Vagina (tissue), 2 donors: ENCODE measurements at places on chromosomes 2 and 18. TPM values are rescaled to one million over a fixed set of nuclear protein-coding genes. Genes with fewer than 3 reads are reported as not detected.

The TIGD1 gene
- 1.2 TPM for total RNA-seq

DNA sequence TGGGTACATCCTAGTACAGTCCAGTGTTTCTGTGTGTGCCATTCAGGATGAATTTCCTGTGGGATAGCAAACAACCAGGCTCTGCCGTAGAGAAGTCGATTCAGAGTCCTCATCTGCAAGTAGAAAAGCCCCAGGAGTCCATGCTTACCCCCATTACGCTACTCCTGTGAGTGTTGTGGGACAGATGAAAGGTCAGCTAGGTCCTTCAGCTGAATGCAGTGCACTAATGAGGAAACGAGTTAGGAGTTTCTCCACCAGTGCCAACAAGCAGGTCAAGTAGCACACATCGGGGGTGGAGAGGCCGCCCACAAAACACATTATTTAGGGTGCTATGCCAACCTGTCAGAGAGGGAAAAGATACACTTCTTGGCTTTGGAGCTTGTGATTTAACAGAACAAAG is 2.5 kb upstream of the GPR39 start:
- peak; percentile 64 for DNase-seq

- no peak for DNase-seq
Observed at GRCh38 chr2:224111576-224111975, 72.5 kb upstream of the SERPINE2 start.

GRCh38 chr2:46257476-46257875 is 39.7 kb upstream of the EPAS1 start:
- DNase-seq = no peak

GRCh38 chr2:39139511-39140237 is 18.8 kb upstream of the SOS1 start:
- no peak for DNase-seq

DNA sequence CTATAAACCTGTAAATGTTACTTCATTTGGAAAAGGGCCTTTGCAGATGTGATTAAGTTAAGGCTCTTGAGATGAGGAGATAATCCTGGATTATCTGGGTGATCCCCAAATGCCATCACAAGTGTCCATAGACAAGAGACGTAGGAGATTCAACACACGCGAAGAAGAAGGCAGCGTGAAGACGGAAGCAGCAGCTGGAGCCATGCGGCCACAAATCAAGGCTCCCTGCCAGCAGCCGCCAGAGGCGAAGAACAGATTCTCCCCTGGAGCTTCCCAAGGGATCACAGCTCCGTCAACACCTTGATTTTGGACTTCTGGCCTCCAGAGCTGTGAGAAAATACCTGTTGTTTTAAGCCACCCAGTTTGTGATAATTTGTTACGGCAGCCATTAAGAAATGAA is 11.0 kb upstream of the VAPA start:
- DNase-seq = no peak

- no peak for DNase-seq
Observed at GRCh38 chr18:34947711-34948125, 93.5 kb upstream of the MAPRE2 start.

DNA sequence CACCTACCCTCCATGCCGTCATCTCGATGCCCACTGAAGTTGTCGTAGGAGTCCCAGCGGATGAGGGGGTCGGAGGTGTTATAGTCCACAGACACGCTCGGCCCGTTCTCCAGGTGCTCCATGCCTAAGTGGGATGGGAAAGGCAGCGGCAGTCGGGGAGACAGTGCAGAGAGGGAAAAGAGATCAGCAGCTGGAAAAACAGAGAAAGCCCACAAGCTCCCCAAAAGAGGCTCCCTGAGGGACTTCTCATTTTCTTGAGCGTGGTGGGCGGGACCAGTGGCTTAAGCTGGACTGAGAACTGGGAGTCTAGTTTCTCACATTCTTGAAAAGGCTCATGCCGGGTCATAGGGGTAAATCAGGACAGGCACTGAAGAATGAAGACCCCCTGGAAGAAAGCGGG is 121.9 kb downstream of the TNS1 start:
- DNase-seq = no peak

GRCh38 chr2:26559556-26559955 is 81.6 kb downstream of the CIB4 start:
- DNase-seq = no peak
